ENCODE measurements at places on chromosomes 2 and 18. TPM values are rescaled to one million over a fixed set of nuclear protein-coding genes. Genes with fewer than 3 reads are reported as not detected.
A peak's percentile ranks its signal among the peaks of the same experiment; 100 is the strongest.

Gene GBX2
- not detected for total RNA-seq

Gene CNNM3
- total RNA-seq, result 21.8 TPM

- DNase-seq, result peak; percentile 54
Observed at GRCh38 chr2:37766106-37766505, 94.7 kb upstream of the CDC42EP3 start.

DNA sequence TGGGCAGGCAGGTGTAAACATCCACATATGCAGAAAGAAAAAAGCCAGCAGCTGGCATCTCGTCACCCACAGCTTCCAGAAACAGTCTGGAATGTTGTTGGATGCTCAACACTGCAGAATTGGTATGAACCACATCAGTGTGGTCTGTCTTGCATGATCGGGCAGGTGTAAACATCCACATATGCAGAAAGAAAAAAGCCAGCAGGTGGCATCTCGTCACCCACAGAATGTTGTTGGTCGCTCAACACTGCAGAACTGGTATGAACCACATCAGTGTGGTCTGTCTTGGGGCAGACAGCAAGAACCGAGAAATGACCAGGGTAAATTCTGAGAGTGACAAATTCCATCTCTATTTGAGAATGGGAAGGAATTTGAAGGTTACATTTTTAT, 39.6 kb downstream of the DOCK10 start:
- peak; percentile 96 for DNase-seq

DNA sequence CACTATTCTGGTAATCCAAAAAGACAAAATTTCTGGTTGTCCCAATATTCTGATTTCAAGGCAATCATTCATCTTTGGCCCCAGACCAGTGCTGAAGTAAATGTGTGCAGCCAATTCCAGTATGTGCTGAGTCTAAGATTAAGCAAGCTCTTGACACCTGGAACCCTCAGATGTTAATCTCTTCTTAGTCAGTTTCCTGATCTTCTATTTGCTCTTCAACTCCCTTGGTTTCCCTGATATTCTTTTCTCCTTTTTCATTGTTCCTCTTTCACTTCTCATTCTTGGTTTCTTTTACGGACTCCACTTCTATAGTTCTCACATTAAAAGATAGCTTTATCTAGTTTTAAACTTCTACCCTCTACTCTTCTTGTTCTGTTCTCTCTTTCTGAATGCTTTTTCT, 445.7 kb upstream of the FANCL start:
- DNase-seq, result no peak

DNA sequence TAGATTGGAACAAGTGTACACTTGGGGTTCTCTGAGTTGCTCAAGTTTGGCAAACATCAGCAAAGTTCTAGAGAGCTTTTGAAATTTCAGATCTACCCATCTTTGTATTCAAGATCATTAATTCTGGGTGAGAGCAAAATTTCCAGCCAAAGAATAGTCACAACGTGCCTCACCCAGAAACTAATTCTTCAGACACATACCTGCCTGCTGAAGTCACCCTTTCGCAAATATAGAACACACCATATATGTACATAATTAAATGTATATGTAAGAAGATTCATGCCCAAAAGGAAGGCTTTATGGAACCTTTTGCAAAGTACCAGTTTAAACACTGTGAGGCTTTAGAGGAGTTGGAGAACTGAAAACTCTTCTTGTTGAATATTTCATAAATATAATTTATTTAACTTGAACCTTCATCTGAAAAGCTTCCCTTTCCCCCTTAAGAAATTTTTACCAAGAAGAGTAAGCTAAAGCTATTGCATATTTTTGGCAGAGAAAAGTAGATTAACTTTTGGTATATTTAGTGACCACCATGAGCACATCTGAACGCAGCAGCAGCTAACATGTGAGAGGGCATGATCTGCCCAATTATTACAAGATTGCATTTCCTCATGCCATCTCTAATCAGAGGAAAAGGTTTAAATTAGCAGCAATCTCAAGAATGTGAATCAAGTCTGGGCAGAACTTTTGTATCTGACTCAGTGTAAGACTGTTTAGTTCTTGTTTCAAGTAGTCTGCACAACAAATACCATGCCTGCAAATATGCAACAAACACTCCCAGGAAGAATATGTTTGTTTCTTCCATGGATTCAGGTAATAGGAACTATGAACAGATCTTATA, 8.2 kb downstream of the RND3 start:
- DNase-seq, result peak; percentile 78

DNA sequence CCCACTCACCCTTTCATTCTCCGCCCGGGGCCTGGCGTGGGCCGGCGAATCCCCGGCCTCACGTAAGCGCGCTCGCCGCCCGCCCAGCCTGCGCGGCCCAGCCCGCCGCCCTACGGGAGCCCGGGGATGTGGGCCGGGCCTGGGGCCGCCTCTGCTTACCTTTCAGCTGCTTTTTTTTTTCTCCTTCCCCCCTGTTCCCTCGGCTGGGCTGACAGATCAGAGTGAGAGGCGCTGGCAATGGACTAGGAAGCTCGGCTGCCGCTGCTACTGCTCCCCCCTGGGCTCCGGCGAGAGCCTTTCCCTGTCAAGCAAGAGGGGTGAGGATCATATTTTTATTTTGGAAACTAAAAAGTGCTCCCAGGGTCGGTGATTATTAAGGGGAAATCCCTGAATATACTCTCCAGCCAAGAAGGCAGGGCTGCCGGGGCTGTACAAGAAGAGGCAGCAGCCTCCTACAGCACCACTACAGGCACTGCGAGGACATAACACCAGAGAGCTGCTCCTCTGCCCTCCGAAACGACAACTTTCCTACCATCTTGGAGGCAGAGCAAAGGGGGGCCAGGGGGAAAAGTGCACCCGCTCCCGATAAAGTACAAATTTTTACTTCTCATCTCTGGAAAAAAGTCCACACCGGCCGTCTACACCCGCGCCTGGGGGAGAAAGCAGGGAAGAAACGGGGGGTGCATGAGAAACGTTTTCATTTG, at the start of gene INO80D:
Gene INO80D, minus strand, starts transcription at position 433 of the 704 bp plus-strand sequence. CDS start 23,158 bp downstream, outside the sequence.
- DNase-seq, result peak; percentile 77

DNA sequence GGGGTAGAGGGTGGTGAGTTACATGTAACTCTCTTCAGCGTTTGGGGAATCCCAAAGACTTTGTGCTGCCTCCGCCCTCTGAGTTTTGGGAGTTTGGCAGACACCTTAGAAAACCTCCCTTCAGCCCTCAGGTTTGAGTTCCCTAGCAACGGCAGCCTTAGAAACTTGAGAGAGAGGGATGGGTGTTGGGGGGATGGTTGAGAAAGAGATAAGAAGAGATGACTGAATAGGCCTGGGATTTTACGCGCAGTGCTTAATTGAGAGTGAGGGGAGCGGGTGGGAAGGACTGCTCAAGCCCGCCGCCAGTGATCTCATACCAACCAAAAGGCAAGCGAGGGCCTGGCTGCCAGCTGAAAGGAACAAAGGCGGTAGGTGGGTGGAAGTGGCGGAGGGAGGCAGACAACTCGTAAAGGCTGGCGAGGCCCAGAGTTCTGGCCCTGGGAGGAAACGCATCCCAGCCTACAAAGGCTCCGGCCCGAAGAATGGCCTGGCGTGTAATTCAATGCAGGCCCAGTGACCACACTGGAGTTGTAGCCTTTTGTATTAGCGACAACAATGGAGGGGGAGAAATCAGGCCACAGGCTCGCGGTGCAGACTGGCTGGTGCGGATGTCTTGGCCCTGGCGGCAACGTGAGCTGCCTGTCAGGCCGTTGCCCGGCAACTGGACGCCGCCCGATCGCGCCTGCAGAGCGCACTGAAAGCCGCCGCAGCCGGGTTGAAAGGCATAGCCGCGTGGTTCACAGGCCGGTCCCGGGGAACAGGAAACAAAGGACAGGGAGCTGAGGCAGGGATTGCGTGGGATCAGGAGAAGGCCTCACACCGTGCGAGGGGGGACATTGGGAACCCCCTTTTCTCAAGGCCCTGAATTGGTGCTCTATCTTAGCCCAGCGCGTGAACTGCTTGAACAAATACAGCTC, 39.9 kb upstream of the DARS1 start:
- DNase-seq, result peak; percentile 36
